Stimulated activated naive CD4-positive, alpha-beta T cell (primary cell): ENCODE measurements at places on chromosomes 12 and 14.

- DNase-seq, result no peak
Measured at GRCh38 chr12:60059180-60059579, 463.4 kb downstream of the SLC16A7 start.

- no peak for DNase-seq
Measured at GRCh38 chr12:107514887-107515445, 170.6 kb upstream of the PWP1 start.

DNA sequence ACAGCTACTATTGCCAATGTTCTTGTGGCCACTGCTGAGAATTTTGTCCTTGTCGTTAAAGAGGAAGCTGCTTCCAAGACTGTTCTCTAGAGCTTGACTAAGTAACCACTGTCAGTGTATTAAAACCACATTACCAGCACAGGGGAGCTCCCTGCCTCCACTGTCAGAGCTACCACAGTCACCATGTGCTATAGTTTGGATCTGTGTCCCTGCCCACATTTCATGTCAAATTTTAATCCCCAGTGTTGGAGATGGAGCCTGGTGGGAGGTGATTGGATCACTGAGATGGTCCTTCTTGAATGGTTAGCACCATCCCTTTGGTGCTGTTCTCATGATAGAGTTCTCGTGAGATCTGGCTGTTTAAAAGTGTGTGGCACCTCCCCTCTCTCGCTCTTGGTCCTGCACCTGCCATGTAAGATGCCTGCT is 23.2 kb upstream of the RAP1B start:
- DNase-seq, result peak; percentile 51

DNA sequence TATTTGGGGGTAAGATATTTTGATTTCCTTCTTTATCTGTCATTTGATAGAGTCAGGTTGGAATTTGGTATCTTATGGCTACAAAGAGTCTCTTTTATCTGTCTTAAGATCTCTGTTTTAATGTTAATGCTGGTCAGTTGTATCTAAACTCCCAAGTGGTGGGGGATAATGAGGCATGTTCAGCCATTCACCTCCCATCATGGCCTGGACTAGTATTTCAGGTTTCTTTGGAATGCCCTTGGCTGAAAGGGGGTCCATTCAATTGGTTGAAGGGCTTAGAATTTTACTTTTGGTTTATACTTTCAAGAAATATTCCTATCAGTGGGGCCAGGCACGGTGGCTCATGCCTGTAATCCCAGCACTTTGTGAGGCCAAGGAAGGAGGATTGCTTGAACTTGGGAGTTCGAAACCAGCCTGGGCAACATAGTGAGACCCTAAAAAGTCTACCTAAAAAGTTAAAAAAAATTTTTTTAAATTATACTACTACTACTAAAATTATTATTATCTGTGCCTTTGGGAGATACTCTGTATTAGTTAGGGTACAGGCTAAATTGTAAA is 4.7 kb downstream of the DGLUCY start:
- DNase-seq, result no peak

DNA sequence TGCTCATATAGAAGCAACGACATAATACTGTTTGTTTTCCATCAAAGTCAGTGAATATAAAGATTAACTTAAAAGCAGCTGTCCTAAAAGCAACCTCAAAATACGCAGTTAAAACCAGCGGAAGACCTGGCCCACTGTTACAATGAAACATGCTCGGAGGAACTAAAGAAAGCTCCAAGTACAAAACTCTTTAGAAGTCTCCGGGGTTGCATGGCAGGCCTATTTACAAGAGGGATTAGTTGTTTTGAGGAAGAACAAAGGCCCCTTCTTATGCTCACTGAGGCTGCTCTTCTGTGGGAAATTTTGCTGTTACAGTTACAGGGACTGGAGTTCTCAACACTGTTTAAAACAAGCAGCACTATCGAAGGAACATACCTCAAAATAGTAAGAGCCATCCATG is 75.9 kb upstream of the C12orf71 start:
- no peak for DNase-seq

DNA sequence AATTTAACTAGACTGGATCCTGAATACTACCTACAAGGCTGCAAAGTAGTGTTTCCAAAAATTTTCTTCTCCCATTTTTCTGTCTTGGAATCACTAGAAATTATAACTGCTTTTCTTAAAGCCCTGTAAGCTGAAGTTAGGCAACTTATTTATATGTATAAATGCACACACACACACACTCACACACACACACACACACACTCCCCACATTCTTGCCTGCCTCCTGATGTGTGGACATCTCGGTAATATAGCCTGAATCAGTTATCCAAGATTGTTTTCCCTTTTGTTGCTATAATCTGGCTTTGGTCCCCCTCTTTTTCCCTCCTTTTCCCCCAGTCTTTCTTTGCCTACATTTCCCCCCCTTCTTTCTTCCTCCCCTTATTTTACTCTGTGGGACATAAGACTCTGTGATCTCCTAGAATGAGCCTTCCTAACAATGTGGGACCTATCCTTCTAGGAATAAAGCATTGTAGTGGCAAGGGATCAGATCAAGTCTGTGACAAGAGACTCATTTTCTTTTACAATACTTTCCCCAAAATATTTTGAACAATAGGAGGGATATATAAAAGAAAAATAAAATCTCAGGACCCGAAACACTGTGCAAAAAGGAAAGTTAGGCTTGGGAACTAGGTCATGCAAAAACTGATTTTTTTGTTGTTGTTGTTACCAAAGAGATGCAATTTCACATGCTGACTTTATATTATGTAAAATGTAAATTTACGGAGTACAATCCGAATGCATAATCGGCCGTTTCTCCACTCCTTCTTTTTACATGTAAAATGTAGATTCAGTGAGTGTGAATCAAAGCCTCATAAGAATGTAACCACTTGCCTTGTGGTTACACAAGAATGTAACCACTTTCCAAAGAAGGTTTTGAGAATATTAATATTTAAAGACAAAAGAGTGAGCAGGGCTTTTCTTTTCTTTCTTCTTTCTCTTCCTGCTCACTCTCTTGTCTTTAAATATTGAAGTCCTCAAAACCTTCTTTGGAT is 26.3 kb upstream of the CD69 start:
- DNase-seq, result no peak

- DNase-seq, result no peak
Measured at GRCh38 chr12:72522411-72522810, 250.2 kb downstream of the TRHDE start.

GRCh38 chr12:98903875-98904274 is 258.8 kb downstream of the APAF1 start:
- DNase-seq, result no peak

DNA sequence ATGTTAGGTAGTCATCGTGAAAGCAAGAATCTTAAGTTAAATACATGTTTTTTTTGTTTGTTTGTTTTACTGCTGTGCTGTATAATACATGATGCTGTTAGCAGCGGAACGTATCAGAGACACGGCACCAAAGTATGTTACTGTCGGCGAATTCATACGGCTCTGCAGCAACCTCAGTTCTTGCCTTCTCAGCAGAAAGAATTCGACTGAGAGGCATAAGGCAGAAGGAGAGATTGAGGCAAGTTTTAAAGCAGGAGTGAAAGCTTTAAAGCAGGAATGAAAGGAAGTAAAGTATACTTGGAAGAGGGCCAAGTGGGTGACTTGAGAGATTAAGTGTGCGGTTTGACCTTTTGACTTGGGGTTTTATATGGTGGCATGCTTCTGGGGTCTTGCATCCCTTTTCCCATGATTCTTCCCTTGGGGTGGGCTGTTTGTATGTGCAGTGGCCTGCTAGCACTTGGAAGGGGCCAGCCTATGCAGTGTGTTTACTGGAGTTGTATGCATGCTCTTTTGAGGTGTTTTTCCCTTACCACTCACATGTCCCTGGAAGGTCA is 23.7 kb downstream of the LEMD3 start:
- DNase-seq, result no peak

DNA sequence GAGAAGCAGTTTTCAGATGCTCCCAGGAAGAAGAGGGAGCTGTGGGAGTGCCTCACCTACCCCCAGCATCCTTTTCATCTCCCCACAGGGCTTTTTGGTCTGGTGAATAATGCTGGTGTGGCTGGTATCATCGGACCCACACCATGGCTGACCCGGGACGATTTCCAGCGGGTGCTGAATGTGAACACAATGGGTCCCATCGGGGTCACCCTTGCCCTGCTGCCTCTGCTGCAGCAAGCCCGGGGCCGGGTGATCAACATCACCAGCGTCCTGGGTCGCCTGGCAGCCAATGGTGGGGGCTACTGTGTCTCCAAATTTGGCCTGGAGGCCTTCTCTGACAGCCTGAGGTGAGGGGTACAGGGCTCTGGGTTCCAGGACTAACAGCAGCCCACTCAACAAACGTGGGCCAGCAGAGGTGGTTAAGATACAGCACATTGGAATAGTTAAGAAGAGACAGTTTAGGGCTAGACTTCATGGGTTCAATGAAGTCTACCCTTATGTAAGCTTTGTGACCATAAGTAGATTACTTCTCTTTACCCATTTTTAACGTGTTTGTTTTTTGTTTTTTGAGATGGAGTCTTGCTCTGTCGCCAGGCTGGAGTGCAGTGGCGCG is 1.5 kb downstream of the RDH5 start:
- no peak for DNase-seq

DNA sequence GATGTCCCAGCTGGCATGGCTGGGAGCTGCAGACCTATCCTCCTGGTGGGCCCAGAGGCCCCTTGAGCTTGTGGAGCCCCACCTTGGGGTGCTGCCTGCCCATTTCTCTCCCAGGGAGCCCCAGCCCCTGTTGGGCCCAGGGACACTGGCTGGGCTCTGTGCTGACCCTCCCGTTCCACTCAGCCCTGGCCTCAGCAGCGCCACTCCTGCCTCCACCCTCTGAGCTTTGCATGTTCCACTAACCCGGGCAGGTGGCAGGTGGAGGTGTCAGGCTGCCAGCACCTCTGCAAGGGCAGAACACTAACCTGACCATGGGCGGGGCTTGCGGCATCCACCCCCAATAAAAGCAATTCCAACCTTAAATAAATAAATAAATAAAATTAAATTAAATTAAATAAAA is 299.2 kb downstream of the LRIG3 start:
- no peak for DNase-seq

DNA sequence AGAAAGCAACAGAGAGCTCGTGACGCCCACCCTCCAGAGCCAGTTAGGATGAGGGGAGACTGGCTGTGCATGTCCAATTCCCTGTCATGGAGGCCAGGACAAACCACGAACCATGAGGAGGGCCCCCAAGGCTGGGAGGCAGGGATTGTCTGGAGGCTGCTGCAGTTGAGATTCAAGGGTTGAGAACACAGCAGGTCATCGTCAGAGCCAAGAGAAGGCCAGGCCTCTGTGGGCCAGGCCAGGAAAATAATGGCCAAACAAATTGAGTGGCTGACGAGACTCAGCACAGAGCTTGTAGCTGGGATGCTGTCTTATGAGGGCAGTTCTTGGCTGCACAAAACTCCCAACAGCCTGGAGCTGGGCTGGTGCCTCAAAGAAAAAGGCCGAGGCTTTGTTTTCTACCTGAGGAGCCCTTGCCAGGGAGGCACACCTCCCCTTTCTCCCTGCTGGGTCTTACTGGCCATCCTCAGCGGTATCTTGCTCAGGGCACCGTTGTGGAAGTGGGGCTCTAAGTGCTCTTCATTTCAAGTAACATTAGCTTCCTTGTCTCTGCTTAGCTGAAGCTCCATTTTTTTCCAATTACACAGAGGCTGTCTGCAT is 665.9 kb downstream of the BCL11B start:
- DNase-seq, result no peak

DNA sequence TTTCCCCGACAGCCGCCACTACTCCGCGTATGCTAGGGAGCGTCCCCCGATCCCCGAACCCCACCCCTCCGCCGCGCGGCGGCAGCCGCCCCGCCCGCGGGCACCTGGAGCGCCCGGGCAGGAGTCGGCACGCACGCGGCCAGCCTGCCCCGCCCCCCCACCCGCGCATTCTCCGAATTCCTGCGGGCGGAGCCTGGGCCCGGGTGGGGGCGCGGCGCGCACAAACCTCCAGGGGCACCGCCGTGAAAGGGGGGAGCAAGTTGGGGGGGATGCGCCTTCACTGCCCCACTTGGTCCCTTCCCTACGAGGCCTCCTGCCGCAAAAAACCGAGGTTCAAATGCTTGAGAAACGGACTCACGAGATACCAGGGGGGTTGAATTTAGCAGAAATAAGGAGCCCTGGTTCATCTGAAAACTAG is 1.7 kb downstream of the AJUBA start:
- peak; percentile 36 for DNase-seq

GRCh38 chr12:127107744-127108143 is 1159.2 kb upstream of the TMEM132C start:
- no peak for DNase-seq

DNA sequence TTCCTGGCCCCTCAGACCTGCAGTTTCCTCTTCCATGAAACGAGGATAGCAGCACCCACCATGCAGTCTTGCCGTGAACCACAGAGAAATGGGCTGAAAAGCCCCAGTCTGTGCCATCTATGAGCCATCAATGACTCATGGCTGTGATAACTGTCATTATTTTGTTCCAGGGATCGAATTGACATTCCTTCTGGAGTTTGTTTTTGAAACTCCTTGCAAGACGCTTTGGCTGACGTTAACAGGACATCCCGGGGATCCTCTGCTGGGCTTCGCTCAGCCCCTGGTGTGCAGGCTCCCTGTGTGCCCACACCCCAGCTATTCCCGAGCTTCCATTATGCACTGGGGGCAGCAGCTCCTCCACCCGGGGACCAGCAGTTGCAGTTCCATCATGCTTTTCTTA is 33.8 kb downstream of the MMAB start:
- DNase-seq, result no peak

DNA sequence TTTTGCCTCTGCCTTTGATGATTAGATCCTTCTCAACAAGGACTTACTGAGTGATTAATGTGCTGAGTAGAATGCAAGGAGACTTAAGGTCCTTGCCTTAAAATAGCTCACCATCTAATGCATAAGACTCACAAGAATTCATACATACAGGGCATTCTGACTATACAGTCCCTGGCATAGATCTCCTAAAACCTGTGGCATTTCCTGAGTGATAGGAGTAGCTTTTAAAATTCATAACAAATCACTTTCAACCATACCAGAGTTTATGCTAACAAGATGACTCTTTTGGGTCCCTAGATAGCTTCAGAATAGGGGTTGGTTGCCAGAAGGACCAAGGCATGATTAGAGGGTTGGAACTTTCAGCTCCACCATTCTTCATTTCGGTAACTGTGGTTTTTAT is 48.8 kb downstream of the STXBP6 start:
- no peak for DNase-seq

GRCh38 chr12:95147866-95148265 is 69.4 kb downstream of the FGD6 start:
- no peak for DNase-seq

GRCh38 chr14:91493169-91493568 is 16.9 kb downstream of the PPP4R3A start:
- DNase-seq, result no peak

- DNase-seq, result no peak
Measured at GRCh38 chr12:16583969-16584745, 21.8 kb downstream of the LMO3 start.

DNA sequence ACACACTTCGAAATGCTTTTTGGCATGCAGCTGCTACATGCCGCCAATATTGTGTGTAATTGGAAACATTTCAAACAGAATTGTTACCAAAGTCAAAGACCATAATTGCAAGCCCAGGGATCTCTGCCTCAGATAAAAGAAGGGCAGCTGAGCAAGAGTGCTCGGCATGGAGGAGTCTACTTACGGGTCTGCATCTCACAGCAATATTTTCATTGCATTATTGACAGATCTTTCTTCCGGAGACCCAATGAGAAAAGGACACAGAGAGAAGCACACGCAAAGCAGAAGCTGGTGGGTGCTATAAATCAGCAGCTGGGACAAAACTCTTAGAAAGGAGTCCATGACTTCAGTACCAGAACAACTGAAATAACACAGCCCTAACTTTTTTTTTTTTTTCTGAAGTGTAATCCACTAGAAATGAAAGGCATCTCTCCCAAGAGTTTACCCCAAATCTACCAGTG is 4.9 kb downstream of the PRICKLE1 start:
- no peak for DNase-seq
